HuH-7.5 (cell line): ENCODE measurements at places on chromosomes 3 and 15.

GRCh38 chr3:71991046-71991445, 206.1 kb upstream of the PROK2 start:
- DNase-seq: no peak

GRCh38 chr3:88988906-88989305, 118.5 kb upstream of the EPHA3 start:
- no peak for DNase-seq

GRCh38 chr3:111802700-111803099, 56.4 kb upstream of the PHLDB2 start:
- DNase-seq: no peak

- no peak for DNase-seq
Measured at GRCh38 chr15:75799190-75799589, 44.1 kb upstream of the UBE2Q2 start.

DNA sequence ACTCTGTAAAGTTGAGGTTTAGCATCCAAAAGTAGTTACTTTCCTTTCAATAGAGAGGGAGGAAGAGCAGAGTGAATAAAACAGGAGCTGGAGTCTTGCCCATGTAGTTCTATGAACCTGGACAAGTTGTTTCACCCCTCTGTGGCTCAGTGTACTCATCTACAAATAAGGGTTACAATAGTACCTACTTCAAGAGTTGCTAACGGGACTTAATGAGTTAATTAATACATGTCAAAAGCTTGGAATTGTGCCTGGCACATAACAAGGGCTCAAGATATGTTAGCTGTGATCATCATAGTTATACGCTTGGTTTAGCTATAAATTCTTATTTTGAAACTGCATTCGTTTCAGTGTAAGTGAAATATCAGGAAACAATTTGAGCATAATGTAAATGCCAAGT, 388.5 kb upstream of the THBS1 start:
- DNase-seq: no peak

- DNase-seq: no peak
Measured at GRCh38 chr3:141707741-141708203, 30.3 kb upstream of the RNF7 start.

DNA sequence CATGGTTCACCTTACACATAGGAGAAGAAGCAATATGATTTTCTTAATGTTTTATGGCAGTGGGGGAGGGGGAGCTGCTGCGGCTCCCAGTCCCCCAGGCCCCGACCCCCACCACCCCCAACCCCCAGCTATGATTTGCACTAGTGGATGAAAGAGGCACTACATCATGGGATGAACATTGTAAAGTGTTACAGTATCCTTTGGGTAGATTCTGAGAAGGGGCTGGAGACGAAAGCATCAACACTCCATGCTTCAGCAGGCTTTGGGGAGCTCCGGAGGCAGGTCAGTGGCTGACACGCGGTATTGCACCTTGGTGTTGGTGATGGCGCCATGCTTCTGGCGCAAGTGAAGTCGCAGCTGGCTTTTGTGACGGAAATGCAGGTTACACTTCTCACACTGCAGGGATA, 19.9 kb upstream of the RTP2 start:
- no peak for DNase-seq

- DNase-seq: no peak
Measured at GRCh38 chr3:57935539-57935938, 72.7 kb upstream of the FLNB start.

DNA sequence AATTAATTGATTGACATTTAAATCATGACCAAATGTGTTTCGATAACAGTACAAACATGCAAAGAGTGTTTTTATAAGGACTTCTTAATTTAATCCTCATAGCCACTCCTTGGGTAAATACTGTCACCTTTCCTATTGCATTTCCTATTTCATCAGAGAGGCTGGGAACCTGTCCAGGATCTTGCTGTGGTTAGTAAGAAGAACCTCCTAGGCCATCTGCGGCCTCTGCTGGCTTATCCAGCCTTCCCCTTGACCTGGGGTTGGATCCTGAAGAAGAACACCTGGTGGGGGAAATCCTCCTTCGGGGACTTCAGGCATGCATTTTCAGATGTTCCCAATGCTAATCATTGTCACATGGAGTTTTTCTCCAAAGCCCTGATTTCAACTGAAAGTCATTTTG, 25.5 kb downstream of the GLDN start:
- DNase-seq: no peak

- no peak for DNase-seq
Measured at GRCh38 chr3:192890347-192891335, 27.0 kb downstream of the MB21D2 start.

GRCh38 chr3:123347691-123348264, 101.1 kb downstream of the ADCY5 start:
- DNase-seq: no peak

DNA sequence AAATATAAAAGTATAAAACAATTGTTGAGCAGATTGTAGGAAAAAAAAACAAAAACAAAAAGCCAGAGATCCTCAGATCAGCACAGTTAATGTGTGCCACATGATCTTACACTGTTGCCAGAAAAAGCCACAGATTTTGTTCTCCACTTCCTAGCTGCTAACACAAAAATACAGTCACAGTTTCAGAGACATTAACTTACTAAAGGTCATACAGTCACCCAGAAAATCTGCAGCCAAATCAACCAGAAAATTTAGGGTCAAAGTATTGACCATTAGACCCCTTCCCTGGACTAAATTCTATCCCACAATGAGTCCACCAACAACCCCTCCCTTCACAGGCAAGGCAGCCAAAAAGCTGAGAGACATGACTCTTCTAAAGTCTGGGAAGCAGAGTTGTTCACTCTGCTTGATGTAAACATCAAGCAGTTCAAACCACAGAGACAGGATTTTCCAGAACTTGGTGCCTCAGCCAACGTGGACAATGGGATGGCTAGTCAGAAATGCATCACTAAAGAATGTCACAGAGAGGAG, 59.1 kb downstream of the SST start:
- DNase-seq: no peak

DNA sequence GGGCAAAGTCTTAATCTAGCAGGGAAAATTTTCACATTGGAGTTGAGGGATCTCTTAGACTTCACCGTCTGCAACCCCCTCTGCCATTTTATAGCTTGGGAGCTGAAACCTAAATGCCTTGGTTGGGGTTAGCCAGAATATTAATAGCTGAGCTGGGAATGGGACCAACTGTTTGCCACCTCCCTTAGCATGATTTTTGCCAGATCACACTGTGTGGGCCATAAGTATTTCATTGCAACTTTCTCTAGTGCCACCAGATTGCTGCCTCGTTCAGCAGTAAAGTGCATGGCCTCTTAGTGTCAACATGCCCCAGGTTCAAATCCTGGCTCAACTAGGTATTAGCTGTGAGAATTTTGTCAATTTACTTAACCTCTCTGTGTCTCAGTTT, 55.9 kb upstream of the ABHD17C start:
- no peak for DNase-seq

GRCh38 chr3:1117843-1118473, 25.1 kb downstream of the CNTN6 start:
- no peak for DNase-seq

GRCh38 chr3:139897759-139898158, 37.2 kb upstream of the CLSTN2 start:
- no peak for DNase-seq

DNA sequence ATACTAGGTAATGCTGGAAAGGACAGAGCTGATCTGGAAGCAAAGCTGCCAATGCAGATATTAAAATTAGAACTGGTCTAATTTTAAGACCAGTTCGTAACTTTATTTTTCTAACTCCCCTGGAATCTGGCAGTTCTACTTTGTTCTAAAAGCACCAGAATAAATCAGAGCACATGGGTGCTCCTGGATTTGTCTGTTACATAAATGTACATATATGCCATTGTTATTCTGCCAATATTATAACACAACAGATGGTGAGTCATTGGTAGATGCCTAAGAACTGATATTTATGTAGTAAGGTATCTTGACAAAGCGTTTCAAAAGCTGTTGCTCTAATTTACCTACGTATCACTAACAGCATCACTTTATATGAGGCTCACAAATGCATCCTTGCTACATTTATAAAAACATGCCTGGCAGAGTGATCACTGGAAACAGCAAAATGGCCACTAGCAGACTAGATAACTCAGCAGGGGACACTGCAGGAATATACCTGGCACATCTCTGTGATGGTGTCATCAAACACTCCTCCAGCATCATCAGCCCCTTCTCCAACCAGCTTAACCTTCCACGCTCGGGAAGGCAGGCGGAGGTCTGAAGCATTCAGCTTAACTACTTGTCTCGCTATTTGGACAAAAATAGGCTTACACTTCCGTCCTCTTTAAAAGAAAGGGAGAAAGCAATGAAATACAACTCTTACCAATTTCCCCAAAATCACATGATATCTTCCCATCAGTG, 26.2 kb downstream of the FBXL22 start:
- no peak for DNase-seq

DNA sequence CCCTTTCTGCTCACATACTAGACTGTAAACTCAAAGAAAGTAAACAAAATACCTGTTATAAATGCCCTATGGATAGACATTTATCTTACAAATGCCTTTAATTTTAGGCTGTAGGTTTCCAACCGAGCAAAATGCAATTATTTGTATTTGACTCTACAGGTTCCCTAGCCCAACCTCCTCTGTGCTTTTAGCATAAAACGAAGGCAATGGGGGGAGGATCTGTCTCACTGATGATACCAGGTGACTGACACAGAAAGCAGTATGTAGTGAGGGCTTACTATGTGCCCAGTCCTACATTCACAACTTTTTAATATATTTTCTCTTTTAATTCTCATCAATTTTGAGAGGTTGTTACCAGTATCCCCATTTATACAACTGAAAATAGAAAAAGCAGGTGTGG, 87.4 kb downstream of the OXNAD1 start:
- DNase-seq: no peak

DNA sequence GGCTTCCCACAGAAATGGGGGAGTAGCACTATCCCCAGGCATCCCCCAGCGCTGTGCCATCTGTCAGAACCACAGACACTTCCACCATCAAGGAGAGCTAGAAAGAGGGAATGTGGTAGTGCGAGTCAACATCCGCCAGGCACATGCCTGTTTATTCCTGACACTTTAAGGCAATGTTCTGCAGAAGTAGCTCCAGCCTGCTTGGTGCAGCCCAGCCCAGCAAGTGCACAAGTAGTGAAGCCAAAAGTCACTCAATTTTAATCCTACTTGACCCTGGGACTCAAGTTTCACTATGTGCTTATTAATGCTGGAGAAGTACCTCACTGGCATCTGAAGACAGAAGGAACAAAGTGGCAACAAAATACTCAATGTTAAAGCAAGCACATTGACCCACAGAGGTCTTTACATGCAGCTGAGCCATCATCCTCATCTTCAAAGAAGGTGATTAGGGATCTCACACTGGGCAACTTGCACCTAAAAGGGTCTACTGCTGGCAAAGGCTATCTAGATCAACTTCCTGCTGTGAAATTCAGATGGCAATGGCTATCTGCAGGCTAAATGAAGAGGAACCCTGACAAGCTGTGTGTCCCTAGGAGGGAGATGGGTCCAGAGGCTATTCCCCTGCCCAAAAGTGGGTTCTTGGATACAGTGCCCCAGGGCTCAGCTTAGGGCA, 61.4 kb upstream of the CLDN18 start:
- no peak for DNase-seq

- no peak for DNase-seq
Measured at GRCh38 chr3:146163584-146163983, 2.6 kb upstream of the PLOD2 start.

GRCh38 chr3:66336333-66336766, 115.5 kb downstream of the SLC25A26 start:
- DNase-seq: no peak

- no peak for DNase-seq
Measured at GRCh38 chr15:42401544-42402454, 42.5 kb downstream of the CAPN3 start.

DNA sequence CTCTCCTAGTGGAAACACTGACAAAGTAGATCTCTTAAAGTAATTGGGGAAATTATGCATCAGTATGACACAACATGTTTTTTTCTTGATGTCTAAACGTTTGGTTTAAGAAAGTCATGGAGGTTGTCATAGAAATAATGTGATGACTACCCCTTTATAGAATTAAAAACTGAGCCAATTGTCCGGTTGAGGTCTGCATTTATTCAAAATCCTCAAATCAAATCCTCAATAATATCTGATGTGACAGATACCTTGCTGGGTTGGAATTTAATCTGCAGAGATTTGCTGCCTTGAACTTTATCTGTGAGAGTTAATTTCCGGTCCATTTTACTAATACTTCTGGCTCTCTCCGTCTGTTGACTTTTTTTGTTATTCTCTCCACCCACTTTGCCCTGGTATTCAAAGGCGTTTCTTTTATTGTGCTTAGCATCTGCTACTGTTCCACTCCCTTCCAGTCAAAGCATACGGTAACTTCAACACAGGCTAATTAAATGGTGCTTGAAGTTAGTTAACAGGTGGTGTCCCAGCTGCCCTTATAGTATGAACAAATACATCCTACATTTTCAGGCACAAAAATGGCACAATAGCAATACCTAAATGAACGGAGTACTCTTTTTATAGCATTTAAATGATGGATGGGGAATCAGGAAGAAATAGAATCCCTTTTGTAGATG, 628.3 kb downstream of the ROBO1 start:
- DNase-seq: no peak

- DNase-seq: no peak
Measured at GRCh38 chr3:67657192-67657591, 2.8 kb upstream of the SUCLG2 start.

GRCh38 chr15:70088455-70088854, 9.3 kb downstream of the TLE3 start:
- no peak for DNase-seq

DNA sequence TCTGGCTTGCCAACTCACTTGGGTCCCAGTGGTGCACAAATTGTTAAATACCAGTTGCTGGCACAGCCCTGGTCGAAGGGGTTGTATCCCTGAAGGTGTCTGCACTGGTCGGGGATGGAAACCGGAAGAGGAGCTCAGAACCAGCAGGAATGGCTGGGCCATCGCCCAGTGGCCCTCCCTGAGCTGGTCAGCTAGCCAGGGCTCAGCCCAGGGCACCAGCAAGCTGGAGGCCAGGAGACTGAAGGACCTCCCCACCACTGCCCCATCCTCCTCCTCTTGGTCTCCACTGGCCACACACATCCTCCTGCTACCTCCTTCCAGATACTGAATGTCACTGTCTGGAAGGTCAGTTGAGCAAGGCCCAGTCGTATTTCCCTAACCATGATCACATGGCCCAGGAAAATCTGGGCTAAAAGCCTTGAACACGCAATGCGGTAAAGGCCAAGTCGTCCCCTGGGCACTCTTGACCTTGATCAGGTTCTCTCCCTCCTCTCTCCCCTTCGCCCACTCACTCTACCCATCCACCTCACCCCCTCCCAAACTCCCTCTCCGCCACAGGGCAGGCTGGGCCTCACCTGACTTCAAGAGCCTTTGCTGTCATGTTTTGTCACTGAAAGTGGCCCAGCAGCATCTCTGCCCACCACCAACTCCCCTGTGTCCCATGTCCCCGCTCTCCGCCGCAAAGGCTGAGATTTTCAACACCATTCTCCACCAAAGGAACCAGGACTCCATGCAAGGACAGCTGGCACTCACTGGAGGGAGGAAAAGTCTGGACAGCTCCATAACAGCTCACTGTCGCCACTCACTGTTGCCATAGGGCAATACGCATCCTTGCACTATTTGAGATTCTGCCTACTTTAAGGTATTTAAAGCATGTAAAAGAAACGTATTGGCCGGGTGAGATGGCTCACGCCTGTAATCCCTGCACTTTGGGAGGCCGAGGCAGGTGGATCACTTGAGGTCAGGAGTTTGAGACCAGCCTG, 12.1 kb downstream of the ZDHHC19 start:
- no peak for DNase-seq
